ENCODE measurements at places on chromosomes 5 and 9. TPM values are rescaled to one million over a fixed set of nuclear protein-coding genes. Genes with fewer than 3 reads are reported as not detected.

Gene OLFM1
- 102 TPM for total RNA-seq

- no peak overlapping the region for H3K4me3 ChIP-seq
- no peak overlapping the region for H3K27ac ChIP-seq
- DNase-seq, result no peak
- H3K4me1 ChIP-seq, result peaks cover 4% of the 10 kb centered on the region
- H3K36me3 ChIP-seq, result no peaks in the 10 kb centered on the region
These were observed 3.2 kb downstream of the TNFAIP8 start for GRCh38 chr5:119358901-119359603.

- no peaks in the 10 kb centered on the region for H3K4me1 ChIP-seq
- DNase-seq, result no peak
- no peak overlapping the region for H3K27ac ChIP-seq
- H3K36me3 ChIP-seq, result no peaks in the 10 kb centered on the region
- H3K4me3 ChIP-seq, result no peak overlapping the region
- no peaks in the 10 kb centered on the region for H3K27me3 ChIP-seq
These were observed 44.7 kb upstream of the OTP start for GRCh38 chr5:77683171-77683732.

DNA sequence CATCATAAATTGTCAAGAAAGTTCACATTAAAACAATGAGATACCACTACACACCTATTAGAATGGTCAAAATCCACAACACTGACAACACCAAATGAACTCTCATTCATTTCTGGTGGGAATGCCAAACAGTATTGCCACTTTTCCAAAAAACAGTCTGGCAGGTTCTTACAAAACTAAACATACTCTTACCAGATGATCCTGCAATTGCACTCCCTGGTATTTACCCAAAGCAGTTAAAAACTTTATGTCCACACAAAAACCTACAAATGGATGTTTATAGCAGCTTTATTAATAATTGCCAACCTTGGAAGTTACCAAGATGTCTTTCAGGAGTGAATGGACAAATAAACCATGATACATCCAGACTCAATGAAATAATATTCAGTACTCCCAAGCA, 56.8 kb downstream of the ZNF608 start:
- no peak for DNase-seq
- no peak overlapping the region for H3K4me3 ChIP-seq
- peaks cover 11% of the 10 kb centered on the region for H3K4me1 ChIP-seq
- peak overlapping the region; percentile 8 for H3K27ac ChIP-seq
- H3K36me3 ChIP-seq, result no peaks in the 10 kb centered on the region
- no peaks in the 10 kb centered on the region for H3K27me3 ChIP-seq

DNA sequence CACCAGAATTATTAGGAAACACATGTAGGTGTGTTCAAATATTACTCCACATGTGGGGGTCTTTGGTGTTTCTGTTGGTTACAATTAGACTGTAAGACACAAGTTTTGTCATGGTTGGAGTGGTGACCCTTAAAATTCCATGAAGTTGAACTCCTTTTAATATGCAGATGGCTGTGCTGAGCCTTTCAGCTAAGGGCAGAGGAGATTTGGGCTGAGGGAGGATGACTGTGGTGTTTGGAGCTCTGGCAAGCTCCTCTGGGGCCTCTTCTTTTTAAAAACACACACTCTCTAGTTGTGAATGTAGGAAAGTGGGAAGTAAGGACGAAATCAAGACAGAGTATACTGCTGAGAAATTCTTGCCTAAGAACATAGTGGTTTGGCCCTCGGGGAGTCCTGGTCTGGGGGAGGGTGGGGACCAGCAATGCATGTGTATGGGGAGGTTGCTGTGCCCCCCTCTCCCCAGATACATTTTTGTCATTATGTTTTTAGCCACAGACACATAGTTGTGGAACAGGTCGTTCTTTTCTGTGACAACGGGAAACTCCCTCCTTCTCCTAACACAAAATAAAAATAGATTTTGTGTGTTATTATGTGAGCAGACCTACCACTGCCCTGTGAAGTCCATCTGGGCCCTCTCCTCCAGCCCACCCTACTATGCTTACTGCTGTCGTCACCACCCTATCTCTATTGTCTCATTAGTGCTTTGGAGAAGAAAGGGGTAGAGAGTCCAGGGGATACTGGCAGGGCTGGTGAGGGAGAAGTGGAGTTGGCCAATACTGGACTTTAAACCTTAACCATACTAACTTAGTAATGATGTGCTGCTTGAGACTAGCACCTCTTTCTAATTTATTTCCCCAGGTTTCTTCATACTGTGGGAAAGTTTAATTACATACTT, 10.0 kb downstream of the SMARCA2 start:
- no peaks in the 10 kb centered on the region for H3K27me3 ChIP-seq
- H3K27ac ChIP-seq, result peak overlapping the region; percentile 31
- no peaks in the 10 kb centered on the region for H3K36me3 ChIP-seq

DNA sequence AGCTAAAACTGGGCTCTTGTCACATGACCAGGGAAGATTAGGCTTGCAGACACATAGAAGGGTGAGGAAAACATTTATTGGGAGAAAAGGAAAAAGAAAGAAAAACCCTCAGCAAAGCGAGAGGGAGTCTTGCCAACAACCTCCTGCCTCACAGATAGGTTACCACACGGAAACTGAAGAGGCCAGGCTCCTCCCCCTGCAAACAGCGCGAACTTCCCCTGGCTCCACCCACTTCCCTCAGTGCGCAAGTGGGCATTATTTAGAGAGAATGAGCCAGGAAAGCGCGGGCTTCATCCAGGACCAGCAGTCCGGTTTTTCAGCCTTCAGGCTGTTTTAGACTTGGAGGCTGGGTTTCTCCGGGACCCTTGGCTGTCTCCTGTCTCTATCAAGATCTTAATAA, 70.3 kb downstream of the STK32A start:
- no peaks in the 10 kb centered on the region for H3K27me3 ChIP-seq
- no peak for DNase-seq
- H3K4me3 ChIP-seq, result no peak overlapping the region
- H3K4me1 ChIP-seq, result peaks cover 35% of the 10 kb centered on the region
- peak overlapping the region; percentile 77 for H3K27ac ChIP-seq
- no peaks in the 10 kb centered on the region for H3K36me3 ChIP-seq

GRCh38 chr5:14600846-14601245, 19.3 kb downstream of the OTULINL start:
- no peak overlapping the region for H3K4me3 ChIP-seq
- no peak for DNase-seq
- no peaks in the 10 kb centered on the region for H3K27me3 ChIP-seq
- H3K27ac ChIP-seq, result no peak overlapping the region
- no peaks in the 10 kb centered on the region for H3K36me3 ChIP-seq
- H3K4me1 ChIP-seq, result no peaks in the 10 kb centered on the region

Data from ascending aorta (tissue), 2 donors.